ENCODE measurements at places on chromosomes 16 and 17. TPM values are rescaled to one million over a fixed set of nuclear protein-coding genes. Genes with fewer than 3 reads are reported as not detected.

- no peak overlapping the region for H3K27ac ChIP-seq
- H3K36me3 ChIP-seq, result peaks cover 36% of the 10 kb centered on the region
- H3K4me3 ChIP-seq, result no peak overlapping the region
- DNase-seq, result no peak
- no peaks in the 10 kb centered on the region for H3K4me1 ChIP-seq
- H3K27me3 ChIP-seq, result no peaks in the 10 kb centered on the region
These were observed 33.9 kb downstream of the CYB5D2 start for GRCh38 chr17:4176808-4177472.

DNA sequence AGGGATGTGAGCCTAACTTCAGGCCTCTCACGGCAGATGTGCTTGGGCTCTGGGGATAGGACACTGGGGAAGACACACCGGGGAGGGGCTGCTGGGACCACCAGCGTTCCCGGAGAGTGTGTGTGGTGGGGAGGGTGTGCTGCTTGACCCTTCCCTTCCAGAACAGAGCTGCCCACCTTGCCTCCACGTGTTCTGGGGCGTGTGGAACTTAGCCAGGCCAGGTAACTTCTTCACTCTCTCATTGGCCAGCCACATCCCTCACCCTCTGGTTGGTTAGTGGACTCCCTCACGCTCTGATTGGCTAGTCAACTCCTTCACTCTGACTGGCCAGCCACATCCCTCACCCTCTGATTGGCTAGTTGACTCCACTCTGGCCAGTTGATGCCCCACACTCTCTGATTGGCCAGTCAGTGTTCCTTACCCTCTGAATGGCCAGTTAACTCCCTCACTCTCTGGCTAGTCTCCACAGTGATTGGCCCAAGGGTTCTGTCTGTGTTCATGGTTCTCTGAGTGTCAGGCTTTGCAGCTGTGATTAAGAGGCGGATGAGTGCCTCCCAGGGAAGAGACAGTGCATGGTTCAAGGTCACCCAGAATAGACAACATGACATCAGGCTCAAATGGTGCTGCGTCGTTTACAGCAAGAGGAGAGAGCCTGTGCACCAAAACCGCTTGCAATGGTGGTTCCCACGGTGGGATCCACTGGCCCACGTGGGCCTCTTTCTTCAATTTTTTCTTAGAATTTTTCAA, 10.0 kb downstream of the TMEM235 start:
- H3K36me3 ChIP-seq, result no peaks in the 10 kb centered on the region
- peaks cover 40% of the 10 kb centered on the region for H3K4me1 ChIP-seq
- peak overlapping the region; percentile 80 for H3K27ac ChIP-seq
- peaks cover 4% of the 10 kb centered on the region for H3K27me3 ChIP-seq
- DNase-seq, result no peak
- no peak overlapping the region for H3K4me3 ChIP-seq

DNA sequence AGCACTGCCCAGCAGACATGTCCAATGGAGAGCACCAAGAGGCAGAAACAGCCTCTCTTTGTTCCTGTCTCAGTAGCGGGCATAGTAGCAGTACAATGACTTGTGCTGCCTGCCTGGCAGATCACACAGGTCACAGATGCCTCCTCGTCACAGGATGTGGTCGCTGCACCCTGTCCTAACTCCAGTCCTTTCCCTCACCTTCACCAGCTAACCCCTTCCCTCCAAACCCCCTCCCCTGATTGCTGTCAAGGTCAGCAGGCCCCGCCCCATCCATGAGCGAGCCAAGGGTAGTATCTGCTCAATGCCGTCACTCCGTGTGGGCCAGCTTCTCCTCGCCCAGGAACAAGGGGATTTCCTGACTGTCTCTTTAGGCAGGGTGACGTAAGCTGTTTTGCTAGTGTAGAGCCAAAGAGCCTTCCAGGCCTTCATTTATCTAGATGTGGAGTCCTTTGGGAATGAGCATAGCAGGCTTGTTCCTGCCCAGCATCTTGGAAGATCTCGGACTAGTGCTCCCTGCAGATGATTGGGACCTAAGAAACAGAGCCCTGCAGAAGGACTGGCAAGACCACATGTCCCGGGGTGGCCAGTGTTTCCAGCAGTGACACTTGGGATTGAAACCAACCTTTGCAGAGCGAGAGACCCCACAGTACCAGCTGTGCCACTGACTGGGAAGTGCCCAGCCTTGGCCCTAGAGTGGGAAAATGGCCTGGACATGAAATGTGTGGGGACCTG, 75.9 kb upstream of the TNRC6C start:
- H3K4me1 ChIP-seq, result peaks cover 89% of the 10 kb centered on the region
- DNase-seq, result peak; percentile 89
- peak overlapping the region; percentile 95 for H3K4me3 ChIP-seq

DNA sequence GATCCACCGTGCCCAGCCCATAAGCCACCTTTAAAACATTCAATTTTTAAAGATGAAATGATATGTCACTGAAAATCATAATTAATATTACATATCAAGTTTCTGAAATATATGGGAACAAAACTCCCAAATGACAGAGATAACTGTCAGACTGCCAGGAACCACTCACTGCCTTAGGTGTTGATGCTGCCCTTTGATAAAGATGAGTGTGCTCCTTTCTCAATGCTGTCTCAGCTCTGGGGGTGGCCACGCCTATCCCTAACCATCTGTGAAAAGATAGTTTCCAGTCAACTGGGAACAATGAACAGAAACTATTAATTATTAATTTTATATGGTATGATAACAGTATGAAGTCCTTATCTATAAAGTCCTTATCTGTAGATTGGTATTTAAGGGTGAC, 177.7 kb downstream of the MYO1D start:
- no peak overlapping the region for H3K27ac ChIP-seq
- DNase-seq, result no peak
- no peaks in the 10 kb centered on the region for H3K4me1 ChIP-seq
- H3K36me3 ChIP-seq, result no peaks in the 10 kb centered on the region
- H3K27me3 ChIP-seq, result no peaks in the 10 kb centered on the region
- no peak overlapping the region for H3K4me3 ChIP-seq

DNA sequence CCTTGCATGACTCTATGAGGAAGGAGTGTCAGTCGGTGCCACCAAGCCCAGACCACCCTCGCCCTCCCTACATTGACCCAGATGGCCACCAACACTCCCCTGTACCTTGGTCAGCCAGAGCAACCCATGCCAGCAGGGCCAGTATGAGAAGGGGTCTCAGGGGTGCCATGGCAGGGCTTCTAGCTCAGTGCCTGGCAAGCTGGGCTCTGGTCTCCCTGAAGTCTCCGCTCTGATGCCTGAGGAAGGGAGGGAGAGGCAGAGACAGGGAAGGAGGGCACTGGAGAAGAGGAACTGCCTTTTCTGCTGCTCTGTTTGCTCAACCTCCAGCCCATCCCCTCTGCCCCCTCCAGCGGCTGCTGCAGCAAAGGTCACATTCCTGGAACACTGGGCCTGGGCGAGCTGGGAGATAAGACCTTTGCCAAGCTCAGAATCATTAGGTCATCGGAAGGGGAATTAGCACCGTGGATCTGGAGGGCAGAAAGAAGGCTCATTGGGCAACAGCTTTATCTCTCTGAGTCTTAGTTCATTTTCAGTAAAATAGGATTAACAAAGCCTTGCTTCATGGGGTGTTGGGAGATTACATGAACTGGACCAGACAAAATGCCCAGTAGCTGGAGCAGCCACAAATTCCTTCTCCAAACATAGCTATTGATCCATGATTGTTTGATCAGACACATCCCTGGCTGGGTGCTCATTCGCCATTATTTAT, at the start of gene VTN:
Gene VTN, minus strand, starts transcription at position 273 of the 709 bp plus-strand sequence. Its CDS starts 104 bp downstream, at position 169.
- peaks cover 13% of the 10 kb centered on the region for H3K4me1 ChIP-seq
- no peaks in the 10 kb centered on the region for H3K36me3 ChIP-seq
- H3K27ac ChIP-seq, result peak within 1 kb of the TSS; percentile 96
- H3K27me3 ChIP-seq, result no peaks in the 10 kb centered on the region
- no peak for DNase-seq

DNA sequence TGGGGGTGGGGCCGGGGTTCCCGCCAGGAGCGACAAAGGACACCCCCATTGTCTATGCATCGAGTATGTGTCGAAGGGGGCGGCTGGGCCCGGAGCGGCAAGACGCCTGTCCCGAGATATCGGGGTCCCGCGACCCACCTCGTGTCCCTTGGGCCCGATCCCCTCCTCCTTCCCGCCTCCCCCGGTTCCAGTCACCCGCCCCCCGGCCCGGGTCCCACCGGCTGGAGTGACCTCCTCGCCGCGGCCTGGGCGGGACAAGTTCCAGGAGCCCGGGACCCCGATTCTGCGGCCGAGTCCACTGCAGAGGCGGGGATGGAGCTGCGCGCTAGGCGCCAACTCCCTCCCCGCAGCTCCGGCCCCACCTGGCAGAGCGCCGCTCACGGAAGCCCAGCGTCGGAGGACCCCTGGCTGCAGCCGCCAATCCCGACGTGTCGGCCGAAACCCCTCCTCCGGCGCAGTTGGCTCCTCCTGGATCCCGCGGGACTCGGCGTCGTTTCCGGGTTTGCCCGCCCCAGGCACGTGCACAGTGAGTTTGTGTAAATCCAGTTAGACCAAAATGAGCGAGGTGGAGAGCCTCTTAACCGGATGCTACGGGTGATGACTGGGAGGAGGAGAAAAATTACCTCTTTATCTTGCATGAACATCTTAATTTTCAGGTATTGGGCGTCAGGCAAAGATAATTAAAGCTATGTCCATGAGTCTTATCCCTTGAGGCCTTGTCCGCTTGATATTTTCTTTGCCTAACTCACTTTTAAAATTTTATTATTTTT, at the start of gene NMRAL1:
Gene NMRAL1, minus strand, starts transcription at position 434 of the 770 bp plus-strand sequence. CDS start 493 bp downstream, outside the sequence.
- no peaks in the 10 kb centered on the region for H3K36me3 ChIP-seq
- H3K27me3 ChIP-seq, result no peaks in the 10 kb centered on the region
- peak within 1 kb of the TSS; percentile 73 for H3K27ac ChIP-seq

DNA sequence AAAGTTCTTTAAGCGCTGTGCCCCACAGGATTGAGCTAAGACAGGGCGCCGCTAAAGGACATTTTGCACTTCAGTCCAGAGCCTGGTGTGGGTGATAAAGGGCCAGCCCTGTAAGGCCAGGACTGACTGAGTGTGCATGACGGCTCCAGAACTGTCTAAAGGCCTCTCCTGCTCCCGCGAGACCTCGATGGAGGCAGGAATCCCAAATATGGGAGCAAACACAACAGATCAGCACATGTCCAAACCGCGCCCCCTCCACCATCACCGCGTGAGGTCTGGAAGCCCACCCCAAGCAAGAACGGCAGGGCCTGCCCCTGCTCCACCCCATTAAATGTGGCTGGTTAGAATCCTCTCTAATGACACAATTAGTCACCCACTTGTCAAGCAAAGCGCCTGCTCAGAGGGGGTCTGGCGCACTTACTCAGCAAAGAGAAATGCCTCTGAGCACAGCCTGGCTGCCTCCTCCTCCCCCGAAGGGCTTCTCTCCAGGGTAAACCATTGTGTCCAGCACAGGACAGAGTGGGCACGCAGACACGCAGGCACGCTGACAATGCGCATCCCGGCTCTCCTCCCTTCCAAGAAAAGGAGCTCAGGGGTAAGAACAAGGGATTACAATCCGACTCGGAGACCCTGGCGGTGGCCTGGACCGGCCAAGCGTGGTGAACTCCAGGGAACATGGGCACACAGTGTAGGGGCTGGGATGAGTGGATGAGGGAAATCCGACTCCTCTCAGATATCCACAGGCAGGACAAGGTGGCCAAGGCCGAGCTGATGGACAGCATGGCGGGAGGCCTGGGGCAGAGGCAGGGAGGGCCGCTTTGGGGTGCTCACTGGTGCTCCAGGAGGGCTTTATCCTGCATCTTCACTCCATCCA, 1.5 kb downstream of the MXRA7 start:
- no peak for DNase-seq
- no peaks in the 10 kb centered on the region for H3K4me1 ChIP-seq
- H3K27me3 ChIP-seq, result no peaks in the 10 kb centered on the region

Gene CDK3
- not detected for polyA plus RNA-seq

Gene TMEM186
- 18.5 TPM for polyA plus RNA-seq

Gene CTRB1
- not detected for polyA plus RNA-seq

Gene MYH3
- 0.75 TPM for polyA plus RNA-seq

Gene KRTAP29-1
- not detected for polyA plus RNA-seq

Data from naive B cell (primary cell).